ENCODE measurements at places on chromosomes 6 and 20.

DNA sequence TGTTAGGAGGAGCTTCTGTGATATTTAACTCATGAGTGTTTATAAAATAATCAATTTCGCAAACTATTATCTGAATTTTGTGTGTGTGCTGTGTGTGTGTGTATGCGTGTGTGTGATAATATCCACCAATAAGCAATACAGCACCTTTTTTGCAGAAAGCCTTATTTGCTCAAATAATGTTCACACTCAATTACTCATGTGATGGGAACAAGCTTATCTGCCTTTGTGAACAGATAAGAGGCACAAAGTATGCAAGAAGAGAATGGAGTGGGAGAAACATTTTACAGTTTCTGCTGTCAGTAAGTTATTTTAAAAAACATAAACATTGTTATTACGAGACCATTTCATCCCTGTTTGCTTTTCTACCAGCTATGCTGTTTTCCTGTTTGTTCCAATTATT lies 36.7 kb upstream of the PTPRK start:
- DNase-seq: no peak

- DNase-seq: peak; percentile 50
These were observed 111.5 kb downstream of the HFE start for GRCh38 chr6:26198722-26199056.

DNA sequence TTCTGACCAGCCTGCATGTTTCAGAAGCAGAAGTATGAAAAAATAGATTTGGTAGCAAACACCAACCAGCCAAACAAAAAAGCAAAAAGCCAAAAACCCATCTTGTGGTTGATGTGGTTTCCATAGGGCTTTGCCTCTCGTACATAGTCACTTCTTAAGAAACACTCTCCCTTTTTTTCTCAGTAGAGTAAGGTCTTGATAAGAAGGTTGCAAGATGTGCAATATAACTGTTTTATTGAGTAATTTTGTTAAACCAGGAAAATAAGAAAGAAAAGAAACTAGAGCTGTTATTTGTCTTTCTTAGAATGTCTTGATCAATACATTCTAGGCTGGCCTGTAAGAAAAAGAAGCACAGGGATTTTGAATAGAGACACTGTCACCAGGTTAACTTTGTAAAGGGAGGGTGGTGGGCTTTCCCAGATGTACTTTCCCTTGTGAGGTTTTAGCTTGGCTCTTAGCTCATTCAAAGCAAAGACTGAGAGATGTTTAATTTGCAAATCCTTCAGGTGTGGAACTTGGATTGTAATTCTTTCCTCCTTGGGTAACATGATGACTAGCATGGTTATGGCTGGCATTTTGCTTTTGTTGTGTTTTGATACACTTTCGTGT lies 49.7 kb downstream of the AKAP12 start:
- no peak for DNase-seq

DNA sequence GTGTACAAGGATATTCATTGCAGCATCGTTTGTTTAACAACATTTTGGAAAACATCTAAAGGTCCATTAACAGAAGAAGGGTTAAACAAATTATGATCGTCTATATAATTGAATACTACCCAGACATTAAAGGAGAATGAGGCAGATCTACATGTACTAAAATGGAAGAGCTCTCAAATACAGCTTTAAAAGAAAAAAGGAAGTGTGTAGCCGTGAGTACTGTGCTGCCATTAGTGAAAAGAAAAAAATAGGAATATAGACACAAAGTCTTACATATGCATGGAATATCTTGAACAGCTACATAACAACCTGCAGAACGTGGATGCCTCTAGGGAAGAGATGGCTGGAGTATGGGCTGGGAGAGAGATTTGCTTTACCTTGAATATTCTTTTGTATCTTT lies 37.9 kb downstream of the PRDM1 start:
- no peak for DNase-seq

DNA sequence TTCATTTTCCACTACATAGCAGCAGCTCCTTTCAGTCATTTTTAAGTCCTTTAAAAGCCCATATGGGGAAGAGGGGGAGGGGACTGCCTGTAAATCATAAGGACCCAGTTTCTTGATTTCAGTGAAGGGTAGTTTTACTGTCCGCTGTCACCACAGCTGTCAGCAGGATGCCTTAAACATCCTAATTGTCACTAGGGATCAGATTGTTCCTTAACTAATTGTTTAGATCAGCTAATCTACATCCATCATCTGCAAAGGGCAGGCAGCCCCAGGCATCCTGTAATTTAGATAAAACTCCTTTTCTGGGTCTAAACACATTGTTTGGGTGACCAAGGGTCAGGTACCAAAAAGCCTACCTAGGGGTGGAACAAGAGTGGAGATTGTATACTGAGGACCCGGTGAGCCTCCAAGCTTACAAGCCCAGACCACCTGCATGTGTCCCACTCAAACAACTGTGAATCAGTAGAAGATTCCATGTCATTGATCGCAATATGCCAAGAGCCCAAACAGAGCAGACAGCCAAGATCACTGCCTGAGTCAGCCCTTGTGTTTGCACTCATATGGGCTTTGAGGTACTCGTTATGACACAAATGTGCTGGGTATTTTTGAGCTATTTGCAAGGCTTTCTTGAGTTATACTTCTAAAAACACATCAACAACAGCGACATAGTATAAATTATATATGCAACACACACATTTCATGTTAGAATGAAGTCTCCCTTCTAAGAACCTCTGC lies 198.7 kb upstream of the CEP162 start:
- DNase-seq: no peak

- peak; percentile 79 for DNase-seq
These were observed 21.5 kb upstream of the TMEM244 start for GRCh38 chr6:129882510-129883023.

DNA sequence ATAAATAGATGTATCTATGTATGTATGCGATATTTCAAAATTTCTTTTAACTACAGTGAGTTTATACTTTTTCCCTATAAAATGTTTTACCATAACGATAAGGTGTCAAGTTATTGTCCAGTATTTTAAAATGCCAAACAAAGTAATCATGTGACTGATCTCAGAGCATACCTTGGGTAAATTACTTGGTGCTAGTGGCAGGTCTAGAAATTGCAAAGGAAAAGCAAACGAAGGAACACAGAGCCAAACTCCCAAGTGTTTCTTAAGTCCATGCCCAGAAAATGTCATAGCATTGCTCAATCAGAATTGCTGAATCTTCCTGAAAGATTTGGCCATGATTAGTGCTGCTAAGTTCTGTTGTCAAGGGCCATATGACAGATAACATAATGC lies 77.5 kb downstream of the CAP2 start:
- DNase-seq: peak; percentile 46

DNA sequence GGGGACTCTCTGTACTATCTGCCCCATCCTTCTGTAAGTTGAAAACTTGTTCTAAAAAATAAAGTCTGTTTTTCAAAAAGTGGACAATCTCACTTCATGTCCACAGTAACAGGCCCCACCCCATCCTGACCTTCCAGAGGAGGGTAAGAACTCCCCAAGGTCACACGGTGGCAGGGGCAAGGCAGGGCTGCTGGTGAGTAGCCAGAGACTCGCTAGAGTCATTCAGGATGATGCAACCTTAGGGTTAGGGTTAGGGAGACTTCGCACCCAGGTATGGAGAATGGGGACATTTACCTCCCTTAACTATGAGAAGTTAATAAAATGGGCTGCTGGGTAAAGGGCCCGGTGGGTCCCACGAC lies 15.4 kb downstream of the PEDS1 start:
- peak; percentile 33 for DNase-seq

GRCh38 chr6:11909696-11910132 lies 102.4 kb upstream of the HIVEP1 start:
- no peak for DNase-seq

All from suppressor macrophage treated with lipopolysaccharide for 4 hours (primary cell).